ENCODE measurements at places on chromosomes 3 and 15.
A peak's percentile ranks its signal among the peaks of the same experiment; 100 is the strongest.

DNA sequence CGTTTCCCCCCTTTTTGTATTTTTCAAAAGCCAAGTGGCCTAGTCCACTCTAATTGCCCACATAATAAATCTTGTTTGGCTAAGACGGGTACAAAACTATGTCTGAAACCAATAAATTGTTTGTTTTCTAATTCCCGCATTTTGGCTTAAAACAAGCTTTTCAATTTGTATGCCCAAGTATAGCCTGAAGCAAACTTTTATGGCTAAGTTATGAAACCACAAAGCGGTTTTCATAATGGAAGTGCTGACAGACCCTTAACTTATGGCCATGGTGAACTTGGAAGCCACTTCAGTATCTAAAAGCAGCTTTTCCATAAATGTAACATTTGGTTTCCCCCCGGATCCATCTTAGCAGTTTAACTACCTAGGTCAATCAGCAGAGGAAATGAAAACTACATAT, 29.9 kb upstream of the POLR2M start:
- DNase-seq: no peak

DNA sequence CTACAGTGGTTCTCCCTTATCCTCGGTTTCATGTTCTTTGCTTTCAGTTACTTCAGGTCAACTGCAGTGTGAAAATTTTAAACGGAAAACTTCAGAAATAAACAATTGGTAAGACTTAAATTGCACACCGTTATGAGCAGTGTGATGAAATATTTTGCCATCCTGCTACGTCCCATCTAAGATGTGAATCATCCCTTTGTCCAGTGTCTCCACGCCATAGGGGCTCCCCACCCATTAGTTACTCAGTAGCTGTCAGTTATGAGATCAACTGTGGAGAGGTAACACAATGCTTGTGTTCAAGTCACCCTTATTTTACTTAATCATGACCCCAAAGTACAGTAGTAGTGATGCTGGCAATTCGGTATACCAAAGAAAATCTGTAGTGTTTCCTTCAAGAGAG, 47.4 kb downstream of the TJP1 start:
- no peak for DNase-seq

DNA sequence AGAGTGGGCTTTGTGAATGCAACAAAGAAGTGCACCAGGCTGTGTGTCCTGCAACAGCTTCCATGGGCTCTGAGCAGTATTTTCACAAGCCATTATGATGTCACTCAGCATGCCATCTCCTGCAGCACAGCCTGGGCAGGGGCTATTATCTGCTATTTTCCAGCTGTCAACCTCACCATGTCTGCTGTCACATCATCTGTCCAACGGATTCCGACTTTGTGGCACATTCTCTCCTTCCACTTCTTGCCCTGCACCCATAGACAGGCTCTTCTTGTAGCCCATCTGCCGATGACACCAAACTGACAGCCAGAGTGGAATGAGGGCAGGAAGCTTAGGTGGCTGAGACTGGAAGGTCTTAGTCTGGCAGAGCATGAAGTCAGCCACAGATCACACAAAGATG, 691.9 kb downstream of the NTRK3 start:
- DNase-seq: no peak

DNA sequence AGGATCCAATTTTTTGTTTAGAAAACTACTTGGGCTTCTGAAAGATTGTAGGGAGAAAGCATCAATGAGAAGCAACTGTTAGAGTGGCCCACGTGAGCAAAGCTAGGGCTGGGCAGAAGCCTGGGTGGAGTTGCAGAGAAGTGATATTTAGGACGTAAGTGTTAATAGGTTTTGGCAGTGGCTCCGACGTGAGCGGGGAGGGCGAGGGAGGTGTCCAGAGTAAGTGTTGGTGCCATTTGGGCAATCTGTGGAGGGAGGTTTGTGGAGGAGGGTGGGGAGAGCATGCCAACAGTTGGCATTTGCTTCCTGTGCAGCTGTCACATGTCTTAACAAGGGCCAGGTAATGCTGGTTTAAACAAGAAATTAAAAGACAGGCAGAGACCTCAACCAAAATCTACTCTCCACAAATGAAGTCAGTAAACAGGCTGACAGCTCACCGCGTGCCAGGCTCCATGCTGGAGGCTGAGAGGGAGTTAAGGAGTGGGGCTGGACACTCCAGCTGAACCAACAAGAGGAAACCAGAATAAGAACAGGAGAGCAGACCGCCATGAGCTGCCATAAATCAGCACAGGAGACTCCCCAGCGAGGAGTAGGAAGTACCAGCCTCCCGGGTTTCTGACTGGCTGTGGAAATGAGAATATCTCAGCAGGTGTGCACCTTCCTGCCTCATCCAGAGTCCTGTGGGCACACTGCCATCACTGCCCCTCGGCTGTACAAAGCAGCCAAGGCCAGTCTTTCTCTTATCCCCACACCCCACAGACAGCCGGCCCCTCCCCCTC, 232.6 kb downstream of the ABHD5 start:
- DNase-seq: peak; percentile 2

- DNase-seq: no peak
Measured at GRCh38 chr15:62896969-62897486, 145.5 kb upstream of the TPM1 start.

- peak; percentile 89 for DNase-seq
Measured at GRCh38 chr3:78868570-78868969, 899.2 kb downstream of the ROBO1 start.

DNA sequence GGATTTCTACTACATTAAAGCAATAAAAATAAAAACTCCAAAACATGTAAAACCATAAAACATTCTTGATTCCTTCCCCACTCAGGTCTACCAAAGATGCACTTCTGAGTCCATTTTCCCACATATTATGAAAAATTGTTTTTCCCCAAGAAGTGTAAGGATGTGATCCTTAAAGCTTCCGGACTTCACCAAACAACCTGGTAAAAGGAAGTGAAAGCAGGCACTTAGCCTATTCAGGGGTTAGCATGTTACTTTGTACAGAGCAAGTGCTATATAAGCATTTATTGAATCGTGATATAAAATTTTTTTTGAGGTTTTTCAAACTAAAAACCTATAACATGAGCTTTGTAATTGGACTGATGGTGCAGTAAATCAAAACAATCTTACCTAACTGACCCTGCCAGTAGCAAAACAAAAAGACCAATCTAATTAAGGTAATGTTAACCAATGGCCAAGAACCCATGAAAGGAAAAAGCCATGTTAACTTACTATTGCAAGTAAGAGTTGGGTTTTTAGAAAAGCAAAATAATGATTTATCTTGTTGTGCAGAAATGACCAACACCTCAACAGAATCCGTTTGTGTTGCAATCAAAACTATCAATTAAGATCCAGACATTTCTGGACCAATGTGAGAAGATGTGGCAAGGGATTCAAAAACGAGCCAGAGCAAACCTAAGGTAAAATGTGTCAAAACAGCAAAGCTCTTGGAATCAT, 1.8 kb downstream of the SETD2 start:
- DNase-seq: no peak

Data from NCI-H748 treated with DMSO at 0.1 percent for 48 hours (cell line).